ENCODE measurements at places on chromosomes 3 and 15.

DNA sequence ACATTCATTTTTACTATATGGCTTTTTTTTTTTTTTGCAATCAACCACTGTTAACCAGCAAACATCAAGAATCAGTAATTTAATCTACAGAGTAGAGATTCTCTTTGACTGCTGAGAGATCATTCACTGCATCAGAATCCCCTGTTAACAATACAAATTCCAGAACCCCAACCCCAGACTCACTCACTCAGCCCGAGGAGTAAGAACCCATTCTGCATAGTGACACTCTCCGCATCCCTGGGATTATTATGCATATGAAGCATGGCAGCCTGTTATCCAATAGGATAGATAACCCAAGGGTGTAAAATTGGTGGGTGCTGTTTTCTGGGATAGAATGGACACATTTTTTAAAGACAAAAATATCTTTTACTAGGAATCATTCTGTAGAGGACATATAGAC, 76.3 kb upstream of the CCDC39 start:
- DNase-seq = no peak

DNA sequence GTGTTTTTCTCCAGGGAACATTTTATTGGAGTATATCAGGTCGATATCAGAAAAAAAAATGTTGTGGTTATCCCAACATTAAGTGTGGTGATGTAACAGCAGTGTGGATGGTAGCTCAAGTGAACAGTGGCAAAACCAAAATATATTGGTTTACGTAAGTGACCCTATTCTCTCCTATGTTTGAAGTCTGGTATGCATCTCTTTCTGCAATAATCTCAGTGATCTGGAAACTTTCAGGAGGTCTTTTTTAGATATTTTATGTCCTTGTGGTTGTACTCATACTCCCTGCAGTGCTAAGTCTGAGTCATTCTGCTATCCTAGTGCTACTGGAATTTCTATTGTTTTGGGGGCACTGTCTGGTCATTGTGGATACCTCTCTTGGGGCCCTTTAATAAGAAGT, 137.9 kb downstream of the SNRPN start:
- no peak for DNase-seq

DNA sequence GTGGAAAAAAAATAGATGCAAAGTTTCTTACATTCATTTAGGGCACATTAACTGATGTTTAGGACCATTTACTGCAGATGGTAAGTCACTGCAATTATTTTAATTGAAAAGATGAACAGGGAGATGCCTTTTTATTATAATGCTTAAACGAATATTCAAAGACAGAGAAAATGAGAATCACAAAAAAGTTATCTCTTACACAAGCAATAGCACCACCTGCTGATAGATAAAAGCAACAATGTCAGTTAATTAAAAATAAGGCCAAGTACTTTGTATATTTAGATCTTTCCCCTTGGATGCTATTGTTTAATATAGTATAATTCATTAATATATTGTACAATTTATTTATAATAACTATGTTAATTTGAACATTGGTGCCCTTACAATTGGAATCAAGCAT, 55.9 kb downstream of the IFT80 start:
- no peak for DNase-seq

DNA sequence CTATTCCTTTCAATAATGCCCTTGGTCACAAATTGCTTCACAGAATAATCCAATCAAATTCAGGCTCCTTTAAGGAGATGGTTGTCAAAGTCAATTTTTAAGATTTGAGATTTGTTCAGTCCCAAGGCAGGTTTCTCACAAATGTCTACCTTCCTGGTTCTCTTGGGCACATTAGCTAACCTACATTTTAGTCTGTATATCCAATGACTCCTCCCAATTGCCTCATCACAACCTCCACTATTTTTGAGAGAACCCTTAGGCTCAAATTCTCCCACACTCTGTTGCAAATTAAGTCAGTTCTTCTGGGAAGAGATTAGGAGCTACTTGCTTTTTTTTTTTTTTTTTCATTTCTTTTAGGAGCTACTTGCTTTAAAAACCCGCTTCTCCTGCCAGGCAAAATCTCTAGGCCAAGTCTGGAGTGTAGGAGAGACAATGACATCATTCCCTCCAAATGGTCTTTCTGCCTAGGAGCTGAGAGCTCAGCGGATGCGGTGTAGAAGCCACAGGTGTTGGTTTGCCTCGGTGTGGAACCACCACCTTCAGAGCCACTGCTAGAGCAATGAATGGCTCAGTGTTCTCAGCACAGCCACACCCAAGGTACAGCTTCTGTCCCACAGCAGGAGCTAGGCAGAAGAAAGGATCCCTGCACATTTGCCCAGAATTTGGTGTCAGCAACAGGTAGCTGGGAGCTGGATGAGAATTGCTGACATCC, 10.0 kb upstream of the INO80 start:
- no peak for DNase-seq

GRCh38 chr3:149319750-149320149, 13.7 kb downstream of the TM4SF18 start:
- DNase-seq = no peak

GRCh38 chr15:28962851-28963710, 77.3 kb downstream of the APBA2 start:
- DNase-seq = no peak

DNA sequence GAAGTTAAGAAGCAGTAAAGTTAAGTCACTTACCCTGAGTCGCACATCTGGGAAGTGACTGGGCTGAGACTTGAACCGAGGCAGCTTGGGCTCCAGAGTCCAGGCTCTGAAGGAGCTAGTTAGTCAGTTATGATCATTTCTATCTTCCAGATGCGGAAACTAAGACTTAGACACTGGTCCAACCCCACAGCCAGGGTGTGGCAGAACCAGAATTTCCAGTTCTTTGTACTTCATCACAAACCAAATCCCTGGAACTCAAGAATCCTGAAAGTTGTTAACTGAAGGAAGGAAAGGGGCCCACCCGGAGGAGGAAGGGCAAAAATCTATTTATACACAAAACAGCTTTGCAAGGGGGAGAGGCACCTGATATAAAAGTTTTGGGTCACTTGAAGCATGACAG, 389.9 kb downstream of the SHQ1 start:
- DNase-seq = no peak

DNA sequence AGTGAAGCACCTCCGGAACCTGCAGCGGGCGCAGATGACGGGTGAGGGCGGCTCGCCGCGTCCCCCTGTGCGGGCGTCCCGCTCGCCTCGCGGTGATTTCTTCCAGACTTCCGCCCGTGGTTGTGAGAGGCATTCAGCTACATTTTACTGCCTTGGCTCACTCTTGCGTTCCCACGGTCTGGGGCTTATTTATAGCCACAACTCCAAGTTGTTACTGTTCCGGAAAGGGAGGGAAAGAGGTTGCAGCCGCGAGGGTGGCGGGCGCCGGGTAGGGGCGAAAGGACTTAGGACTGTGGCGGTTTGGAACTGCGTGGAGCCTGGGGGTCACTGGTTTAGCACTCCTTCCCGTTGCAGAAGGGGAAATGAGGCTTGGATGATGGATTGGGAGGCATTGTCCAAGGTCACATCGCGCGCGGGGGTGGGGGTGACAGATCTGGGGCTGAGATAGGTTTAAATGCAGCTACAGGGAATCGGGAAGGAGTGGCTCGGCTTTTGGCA, 1.1 kb downstream of the HES1 start:
- DNase-seq = peak; percentile 80

DNA sequence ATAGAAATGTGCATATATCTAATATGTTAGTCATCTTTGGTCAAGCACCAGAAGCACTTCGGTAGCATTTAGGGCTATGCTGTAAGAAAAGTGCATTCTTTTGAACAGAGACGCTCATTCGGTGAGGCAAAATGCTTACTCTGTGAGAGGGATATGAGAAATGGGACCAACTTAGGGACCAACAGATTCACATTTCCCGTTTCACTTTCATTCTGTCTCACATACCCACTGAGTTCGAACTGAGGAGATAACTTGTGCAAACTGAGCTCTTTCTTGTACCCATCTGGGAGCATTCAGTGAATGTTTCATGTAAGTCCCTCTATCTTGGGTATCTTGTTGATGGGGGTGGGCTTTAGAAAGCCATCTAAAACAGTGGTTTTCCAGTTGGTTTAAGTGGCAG, 135.3 kb downstream of the FEZF2 start:
- DNase-seq = no peak

DNA sequence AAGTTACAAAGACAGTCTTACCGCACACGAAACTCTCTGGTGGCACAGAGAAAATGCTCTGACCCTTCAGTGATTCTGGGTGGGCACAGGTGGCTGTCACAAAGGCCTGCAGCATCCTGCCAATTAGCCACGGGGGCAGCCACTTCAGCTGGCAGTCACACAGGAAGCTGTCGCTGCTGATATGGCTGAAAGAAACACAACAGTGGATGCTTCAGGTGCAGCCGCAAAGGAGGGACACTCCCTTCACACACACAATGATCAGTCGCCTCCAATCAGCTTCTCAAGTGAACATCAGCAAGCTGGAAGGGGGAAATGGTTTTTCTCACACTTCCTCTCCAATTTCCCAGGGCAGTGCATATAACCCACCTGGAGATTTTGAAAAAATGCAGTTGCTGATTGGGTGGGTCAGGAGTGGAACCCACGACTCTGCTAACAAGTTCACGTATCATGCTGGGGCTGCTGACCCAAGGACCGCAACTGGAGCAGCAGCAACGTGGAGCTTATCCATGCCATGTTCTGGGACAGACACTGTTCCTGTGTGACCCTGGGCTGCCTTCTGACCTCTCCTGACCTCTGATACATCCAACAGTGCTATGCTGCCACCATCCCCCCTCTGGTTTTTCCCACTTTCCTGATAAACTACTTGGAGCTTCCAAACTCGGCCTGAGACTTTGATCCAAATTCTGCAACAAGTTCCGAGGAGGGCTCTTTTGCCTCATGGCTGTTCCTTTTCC, 106.6 kb downstream of the LRIG1 start:
- DNase-seq = no peak

GRCh38 chr15:68765602-68766368, 54.9 kb downstream of the ANP32A start:
- DNase-seq = peak; percentile 7

DNA sequence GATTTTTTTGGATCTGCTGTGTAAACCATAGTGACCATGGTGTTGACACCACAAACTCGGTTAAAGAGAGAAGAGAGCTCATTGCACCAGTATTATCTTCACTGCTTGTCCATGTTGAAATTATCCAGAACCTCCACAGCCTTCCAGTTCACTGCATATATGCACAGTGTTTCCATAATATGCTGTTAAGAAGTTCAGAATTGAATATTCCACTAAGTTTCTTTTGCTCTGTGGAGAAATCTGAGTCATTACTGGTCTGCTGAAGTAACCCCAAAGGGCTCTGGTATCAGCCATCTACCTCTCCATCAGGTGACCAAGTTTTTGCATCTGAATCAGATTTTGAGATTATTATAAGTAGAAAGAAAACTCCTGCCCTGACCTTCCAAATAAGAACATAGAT, 143.5 kb downstream of the LRRC3B start:
- no peak for DNase-seq

DNA sequence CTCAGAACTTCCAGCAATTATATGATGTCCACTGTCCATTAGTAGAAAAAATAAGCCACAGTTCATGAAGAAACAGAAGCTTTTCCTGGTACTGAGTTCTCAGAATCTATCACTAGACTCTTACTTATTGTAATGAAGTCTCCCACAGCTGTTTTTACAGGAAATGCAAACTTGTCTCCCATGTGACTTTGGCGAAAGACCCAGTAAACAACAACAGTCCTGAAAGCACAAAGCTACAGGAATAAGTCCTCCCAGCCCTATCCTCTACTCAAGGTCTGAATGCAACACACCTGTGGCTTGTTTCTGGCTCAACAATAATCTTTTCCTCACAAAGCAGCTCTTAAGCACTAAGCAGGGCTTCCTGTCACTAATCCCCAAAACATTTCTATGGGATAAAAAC, 55.9 kb downstream of the EOMES start:
- DNase-seq = no peak

GRCh38 chr3:180063783-180064182, 27.0 kb upstream of the PEX5L start:
- no peak for DNase-seq

GRCh38 chr15:67100801-67101581, 35.6 kb downstream of the SMAD3 start:
- no peak for DNase-seq

GRCh38 chr15:92655178-92655995, at the start of gene FAM174B:
Gene FAM174B (minus strand): TSS chr15:92655775.
- no peak for DNase-seq

DNA sequence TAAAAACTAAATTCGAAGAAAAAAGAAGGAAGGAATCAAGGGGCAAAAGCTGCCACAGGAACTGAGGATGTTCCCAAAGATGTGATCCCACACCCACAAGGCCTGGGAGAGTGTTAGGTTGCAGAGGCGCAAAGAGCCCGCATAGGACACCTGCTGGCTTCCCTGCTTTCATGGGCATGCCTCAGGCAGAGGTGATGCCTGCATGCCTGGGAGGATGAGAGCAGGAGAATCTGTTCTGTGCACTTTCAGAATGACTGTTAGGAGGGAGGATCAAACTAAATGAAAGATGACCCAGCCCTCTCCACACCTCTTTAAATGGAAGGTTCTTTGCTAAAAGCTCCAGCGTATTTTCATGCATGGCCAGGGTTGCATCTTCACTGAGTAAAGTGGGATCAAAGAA, 162.4 kb downstream of the PLCL2 start:
- no peak for DNase-seq

GRCh38 chr3:13537244-13537908, 11.5 kb upstream of the FBLN2 start:
- DNase-seq = no peak

DNA sequence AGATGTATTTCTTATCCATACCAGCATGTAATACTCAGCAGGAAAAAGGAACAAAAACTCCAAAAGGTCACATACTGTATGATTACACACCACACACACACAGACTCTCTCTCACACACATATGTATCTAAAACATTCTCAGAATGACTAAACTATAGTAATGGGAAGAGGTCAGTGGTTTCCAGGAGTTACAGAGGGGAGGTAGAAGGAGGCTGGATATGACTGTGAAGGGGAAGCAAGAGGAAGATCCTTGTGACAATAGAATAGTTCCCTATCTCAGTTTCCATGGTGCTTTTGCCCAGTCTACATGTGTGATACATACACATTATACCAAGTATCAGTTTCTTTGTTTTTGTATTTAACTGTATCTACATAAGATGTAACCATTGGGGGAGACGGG, 190.1 kb downstream of the IL5RA start:
- DNase-seq = no peak

DNA sequence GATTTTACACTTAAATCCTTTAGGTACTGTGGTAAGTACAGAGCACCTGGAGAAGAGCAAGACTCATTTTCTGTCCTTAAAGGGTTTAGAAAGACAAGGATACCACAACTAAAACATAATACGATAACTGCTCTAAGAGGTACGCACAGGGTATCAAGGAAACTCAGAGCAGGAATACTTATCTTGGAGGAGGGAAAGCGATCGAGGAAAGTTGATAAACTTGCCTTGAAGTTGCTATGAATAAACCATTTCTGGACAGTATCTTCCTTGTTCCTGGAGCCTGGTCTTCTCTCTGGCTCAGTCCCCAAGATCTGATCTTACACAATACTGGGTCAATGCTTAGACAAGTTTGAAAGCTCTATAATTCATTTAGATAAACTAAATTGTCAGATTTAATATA, 17.6 kb upstream of the GATM start:
- DNase-seq = no peak
